Stimulated activated CD8-positive, alpha-beta memory T cell treated with anti-CD3 and anti-CD28 coated beads, Interleukin-4, amount 100 ng/mL, for 4 hours (primary cell): ENCODE measurements at places on chromosomes 7 and 10.

- no peak for DNase-seq
Observed at GRCh38 chr10:70765794-70766594, 19.2 kb downstream of the TBATA start.

GRCh38 chr10:55358539-55358938 is 557.5 kb upstream of the PCDH15 start:
- no peak for DNase-seq

GRCh38 chr7:95595746-95596197 is 544 bp downstream of the PDK4 start:
- DNase-seq: no peak

- no peak for DNase-seq
Observed at GRCh38 chr10:23754179-23754578, 315.3 kb downstream of the OTUD1 start.

- DNase-seq: no peak
Observed at GRCh38 chr7:117285826-117286225, 37.0 kb downstream of the WNT2 start.

DNA sequence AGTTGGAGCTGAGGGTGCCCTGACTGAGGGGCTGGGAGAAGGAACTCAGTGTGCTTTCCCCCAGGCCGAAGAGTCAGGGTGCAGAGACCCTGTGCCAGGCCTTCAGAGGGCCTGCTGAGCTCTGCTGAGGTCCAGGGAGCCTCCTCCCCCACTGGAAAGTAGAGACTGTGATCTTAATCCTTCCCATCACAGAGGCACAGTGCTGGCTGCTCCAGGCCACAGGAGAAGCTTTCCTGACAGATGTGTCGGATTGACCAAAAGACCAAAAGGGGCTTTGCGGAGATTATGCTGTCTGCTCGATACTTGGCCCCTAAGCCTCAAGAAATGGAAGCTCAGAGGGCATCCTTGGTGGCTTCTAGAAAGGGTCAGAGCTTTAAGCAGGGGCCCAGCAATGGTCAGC is 32.9 kb upstream of the BTRC start:
- no peak for DNase-seq

GRCh38 chr10:1558906-1559305 is 178.4 kb downstream of the ADARB2 start:
- DNase-seq: no peak

- DNase-seq: no peak
Observed at GRCh38 chr10:19702215-19702614, 114.0 kb upstream of the PLXDC2 start.

GRCh38 chr7:48643431-48644013 is 280.8 kb upstream of the CDC14C start:
- DNase-seq: no peak

- no peak for DNase-seq
Observed at GRCh38 chr10:117547016-117547715, 4.6 kb downstream of the EMX2 start.

- no peak for DNase-seq
Observed at GRCh38 chr7:115613836-115614235, 416.7 kb downstream of the TFEC start.

GRCh38 chr10:90939116-90939515 is 18.2 kb upstream of the ANKRD1 start:
- no peak for DNase-seq

- no peak for DNase-seq
Observed at GRCh38 chr10:28664369-28664740, 13.0 kb upstream of the BAMBI start.
